ENCODE measurements at places on chromosomes 7 and 10.

GRCh38 chr10:60566096-60566495 lies 176.4 kb upstream of the ANK3 start:
- DNase-seq = peak; percentile 79

- no peak for DNase-seq
Observed at GRCh38 chr7:55464422-55464821, 99.3 kb downstream of the LANCL2 start.

DNA sequence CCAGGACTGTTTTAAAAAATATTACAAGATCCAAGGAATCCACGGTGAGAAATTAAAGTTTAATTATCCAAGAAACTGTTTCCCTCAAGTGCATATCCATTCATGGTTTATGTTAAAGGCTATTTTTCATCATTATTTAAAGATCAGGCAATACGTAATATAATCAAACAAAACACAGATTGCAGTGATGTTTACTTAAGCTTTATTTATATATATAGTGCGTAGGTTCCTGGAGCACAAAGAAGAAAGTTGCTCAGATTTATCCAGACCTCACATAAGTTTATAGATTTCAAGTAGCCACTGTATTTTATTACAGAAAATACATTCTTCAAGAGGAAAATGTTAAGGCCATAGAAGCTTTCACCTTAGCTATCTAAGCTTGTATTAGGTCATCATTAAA lies 210.0 kb upstream of the KLF14 start:
- DNase-seq = no peak

GRCh38 chr10:108275895-108276685 lies 1111.6 kb upstream of the SORCS1 start:
- no peak for DNase-seq

- DNase-seq = no peak
Observed at GRCh38 chr10:93589648-93590562, 11.1 kb downstream of the RBP4 start.

DNA sequence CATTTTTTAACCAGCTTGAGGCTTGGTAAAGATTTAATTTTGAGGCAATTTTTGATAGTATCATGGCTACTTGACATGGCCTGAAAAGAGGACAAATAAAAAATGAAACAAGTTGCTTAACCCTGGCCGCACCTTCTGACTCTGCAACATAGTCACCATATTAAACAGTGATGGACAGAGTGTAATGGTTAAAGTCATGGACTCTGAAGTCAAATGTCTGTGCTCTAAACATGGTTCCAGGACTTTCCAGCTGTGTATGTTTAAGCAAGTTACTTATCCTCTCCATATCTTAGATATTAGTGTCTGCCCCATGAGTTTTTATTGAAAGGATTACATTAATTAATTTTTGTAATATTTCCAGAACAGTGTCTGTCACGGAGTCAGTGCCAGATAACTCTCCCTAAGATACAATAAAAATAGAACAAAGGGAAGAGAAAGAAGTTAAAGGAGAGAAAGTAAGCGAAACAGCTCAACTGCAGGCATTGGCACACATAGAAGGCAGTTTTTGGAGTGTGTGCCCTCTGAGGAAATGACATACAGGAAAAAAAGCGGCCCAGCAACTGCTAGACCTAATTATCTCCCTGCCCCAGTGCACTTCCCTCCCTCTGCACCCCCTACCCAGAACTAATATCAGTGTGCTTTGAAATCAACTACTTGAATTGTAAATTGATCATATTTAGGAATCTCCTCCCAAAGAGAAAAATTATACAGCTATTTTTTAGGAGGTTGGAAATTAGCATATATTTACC lies 65.3 kb downstream of the MACC1 start:
- no peak for DNase-seq

DNA sequence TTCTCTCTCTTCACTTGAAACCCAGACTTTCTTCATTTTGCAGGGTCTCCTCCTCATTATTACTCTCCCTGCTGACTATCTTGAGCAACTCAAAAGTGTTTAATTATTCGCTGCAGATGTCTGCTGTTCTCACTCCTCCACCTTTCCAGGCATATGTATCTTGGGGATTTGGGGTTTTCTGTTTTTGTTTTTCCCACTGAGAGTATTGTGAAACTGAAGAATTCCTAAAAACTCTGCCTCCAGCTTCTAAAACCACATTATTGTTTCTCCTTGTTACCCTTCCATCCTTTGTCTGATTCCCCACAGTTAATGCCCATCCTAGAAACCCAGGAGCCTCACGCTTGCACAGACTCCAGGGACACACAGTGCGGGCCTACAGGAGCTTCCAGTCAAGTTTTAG lies 51.3 kb downstream of the WNT2 start:
- DNase-seq = no peak

GRCh38 chr10:52678611-52679010 lies 94.0 kb downstream of the MBL2 start:
- no peak for DNase-seq

- DNase-seq = peak; percentile 11
Observed at GRCh38 chr7:151174246-151175046, 7.0 kb upstream of the GBX1 start.

DNA sequence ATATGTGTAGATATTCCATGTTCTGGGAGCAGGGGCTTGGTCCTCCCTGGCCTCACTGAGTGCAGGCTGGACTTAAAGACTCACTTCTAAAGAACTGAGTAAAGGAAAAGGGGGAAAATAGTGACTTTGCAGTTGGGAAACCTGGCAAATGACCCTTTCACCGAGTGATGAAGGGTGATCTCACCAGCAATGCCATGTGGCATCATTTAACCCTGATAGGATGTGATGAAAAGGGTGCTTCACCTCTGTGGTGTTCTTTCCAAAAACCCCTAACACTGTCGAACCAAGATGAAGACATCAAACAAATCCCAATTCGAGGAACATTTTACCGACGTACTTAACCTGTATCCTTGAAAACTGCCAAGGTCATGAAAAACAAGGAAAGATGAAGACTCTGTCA lies 71.9 kb downstream of the AOAH start:
- no peak for DNase-seq

- DNase-seq = no peak
Observed at GRCh38 chr10:89632824-89633223, 12.2 kb downstream of the PANK1 start.

Measured in activated CD4-positive, alpha-beta T cell treated with anti-CD3 and anti-CD28 coated beads, Interleukin-2, Interleukin-4, amounts not matched to agents 100 ng/mL and 50 ng/mL, durations not matched to agents 16 hours and 8 hours (primary cell).